ENCODE measurements at places on chromosomes 2 and 18. TPM values are rescaled to one million over a fixed set of nuclear protein-coding genes. Genes with fewer than 3 reads are reported as not detected.

GRCh38 chr2:165609672-165610071 is 140.2 kb downstream of the CSRNP3 start:
- H3K4me1 ChIP-seq, result peaks cover 2% of the 10 kb centered on the region
- no peak for DNase-seq

GRCh38 chr18:54717673-54718407 is 110.4 kb upstream of the RAB27B start:
- peak overlapping the region; percentile 87 for H3K27ac ChIP-seq
- DNase-seq, result peak; percentile 73
- H3K27me3 ChIP-seq, result peaks cover 7% of the 10 kb centered on the region

- no peak for DNase-seq
- H3K27me3 ChIP-seq, result no peaks in the 10 kb centered on the region
- H3K27ac ChIP-seq, result no peak overlapping the region
- no peaks in the 10 kb centered on the region for H3K36me3 ChIP-seq
Measured at GRCh38 chr18:22451796-22452195, 34.1 kb upstream of the CTAGE1 start.

Gene MYO5B
- total RNA-seq, result not detected

Gene THSD7B
- not detected for total RNA-seq

All from activated CD4-positive, alpha-beta T cell treated with anti-CD3 and anti-CD28 coated beads, Interleukin-2, amount 10 ng/mL, durations not matched to agents 7 days and 5 days (primary cell).